ENCODE measurements at places on chromosomes 12 and 14.

DNA sequence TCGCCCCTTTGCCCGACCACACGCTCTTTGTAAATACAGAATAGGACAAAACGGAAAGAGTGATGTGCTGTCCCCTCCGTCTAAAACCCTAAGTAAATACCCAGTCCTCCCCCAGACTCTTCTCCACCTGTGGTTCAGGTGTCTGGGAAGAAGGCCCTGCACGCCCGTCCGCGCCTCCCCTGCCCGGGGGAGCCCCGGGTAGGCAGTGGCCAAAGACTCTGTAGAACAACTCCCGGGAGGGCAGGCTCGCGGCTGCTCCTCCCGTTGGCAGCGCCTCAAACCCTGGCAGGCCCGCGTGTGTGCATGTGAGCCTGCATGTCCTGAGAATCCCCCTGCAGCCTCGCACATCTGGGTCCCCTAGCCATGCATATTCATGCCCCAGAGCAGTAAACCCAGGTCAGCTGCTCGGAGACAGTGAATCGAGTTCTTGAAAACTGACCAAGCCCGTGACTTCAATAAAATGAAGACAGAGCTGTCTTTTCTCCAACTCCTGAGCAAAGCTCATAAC, 165.8 kb downstream of the MON2 start:
- peak; percentile 55 for DNase-seq

GRCh38 chr12:26108915-26109314, 15.9 kb downstream of the BHLHE41 start:
- DNase-seq: no peak

DNA sequence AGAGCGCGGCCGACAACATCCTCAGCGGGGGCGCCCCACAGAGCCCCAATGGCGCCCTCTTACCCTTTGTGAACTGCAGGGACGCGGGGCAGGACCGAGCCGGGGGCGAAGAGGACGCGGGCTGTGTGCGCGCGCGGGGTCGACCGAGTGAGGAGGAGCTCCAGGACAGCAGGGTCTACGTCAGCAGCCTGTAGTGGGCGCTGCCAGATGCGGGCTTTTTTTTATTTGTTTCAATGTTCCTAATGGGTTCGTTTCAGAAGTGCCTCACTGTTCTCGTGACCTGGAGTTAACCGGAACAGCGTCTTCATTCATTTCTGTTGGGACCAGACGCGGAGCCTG, 103.8 kb upstream of the FKBP4 start:
- DNase-seq: peak; percentile 74

DNA sequence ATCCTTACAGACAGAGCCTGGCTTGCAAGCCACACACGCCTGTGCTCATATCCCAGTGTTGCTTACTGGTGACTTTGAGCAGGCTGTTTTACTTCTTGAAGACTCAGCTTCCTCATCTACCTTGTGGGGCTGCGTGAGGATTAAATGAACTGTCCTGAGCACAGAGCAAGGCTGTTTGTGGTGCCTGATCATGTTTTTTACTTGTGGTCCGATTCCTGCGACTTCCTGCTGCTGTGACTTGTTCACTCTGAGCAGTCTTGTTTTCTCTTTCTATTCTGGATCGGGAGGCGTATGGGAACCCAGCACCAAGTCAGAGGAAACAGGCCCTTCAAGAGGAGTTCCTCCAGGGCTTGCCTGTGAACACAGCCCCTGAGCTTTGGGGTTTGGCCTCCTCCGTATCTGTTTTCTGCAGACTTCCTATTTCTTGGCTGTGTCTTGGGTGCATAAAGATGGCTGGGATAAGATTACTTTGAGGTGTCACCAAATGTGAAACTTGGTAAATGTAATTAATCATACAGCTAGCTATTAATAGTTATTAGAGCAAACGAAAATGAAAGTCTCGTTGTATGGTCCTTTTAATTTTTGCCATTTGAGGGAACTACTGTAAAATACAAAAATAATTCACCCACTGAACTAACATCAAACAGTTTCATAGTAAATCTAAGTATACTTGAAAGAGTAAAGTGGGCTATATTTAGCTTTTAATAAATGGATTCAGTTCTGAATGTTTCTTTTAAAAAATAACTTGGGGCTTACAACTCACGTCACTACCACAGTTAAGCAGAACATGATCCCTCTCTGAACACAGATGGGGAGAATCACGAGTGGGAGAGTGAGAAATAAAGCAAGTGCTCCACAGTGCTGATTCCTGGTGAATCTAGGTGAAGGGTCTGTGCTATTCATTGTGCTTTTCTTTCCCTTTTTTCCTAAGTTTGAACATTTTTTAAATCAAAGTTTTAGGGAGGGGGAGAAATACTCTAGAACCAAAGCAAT, 251.5 kb downstream of the FOXN3 start:
- DNase-seq: no peak

DNA sequence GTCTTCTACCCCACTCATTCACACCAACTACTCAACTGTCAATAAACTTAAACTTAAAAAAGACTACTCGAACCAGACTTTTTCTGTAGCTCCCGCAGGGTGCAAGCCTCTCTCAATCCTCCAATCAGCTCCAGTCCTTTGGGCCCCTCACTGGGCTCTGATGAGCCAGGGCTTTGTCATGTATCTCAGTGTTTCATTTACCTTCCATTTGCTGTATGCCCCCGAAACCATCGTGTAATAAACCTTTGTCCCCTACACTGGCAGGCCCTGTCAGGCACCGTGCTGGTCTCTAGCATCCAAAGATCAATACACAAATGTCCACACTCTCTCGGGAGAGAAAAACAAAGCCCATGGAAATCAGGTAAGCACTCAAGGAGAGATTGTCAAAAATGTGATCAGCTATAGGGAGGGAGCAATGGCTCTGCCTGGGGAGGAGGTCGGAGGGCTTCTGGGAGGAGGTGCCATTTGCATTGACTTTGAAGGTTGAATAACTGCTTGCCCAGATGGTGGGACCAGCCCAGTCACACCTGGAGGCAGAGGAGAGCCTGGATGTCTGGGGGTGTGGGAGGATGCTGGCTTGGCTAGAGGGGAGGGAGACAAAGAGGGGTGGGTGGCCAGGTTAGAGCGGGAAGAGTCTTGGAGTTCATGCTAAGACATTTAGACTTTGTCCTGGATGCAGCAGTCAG, 42.1 kb upstream of the DICER1 start:
- no peak for DNase-seq

DNA sequence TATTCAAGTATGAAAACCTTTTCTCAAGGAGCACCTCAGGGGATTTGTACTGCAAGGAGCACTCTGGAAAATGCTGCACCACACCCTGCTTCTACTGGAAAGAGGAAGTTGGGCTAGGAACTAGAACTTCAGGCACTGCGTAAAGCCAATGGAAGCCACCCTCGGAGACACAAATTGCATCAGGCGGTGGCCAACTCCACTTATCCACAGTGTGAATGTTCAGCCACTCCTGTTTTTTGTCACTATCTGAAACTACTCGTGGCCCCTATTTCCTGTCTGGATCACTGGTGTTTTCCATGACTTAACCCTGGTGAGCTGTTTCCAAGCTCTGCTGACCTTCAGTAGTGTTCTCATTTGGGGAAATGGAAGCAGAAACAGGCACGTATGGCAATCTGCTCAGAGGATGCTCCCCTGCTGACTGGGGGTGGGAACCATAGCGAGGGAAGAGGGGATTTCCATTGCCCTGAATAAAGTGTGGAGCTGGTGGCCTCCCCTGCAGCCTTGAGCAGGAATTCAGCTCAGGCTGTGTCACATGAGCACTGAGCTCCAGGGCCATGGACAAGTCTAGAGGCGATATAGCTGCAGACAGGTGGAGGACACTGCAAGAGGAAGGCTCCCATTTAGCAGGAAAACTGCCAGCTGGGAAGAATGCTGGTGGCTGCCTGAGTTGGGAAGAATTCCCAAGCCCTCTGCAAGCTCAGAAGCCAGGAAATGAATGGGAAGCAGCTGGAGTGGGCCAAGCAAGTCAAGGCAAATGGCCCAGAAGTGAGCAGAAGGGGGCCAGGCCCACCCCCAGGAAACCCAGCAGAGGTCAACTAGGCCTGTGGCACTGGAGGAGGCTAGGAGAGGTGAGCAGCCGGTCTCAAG, 50.5 kb upstream of the RAP1B start:
- DNase-seq: no peak

GRCh38 chr12:8499616-8500015, 13.7 kb upstream of the CLEC4D start:
- no peak for DNase-seq

GRCh38 chr14:71358209-71358931, 451.1 kb downstream of the PCNX1 start:
- no peak for DNase-seq

DNA sequence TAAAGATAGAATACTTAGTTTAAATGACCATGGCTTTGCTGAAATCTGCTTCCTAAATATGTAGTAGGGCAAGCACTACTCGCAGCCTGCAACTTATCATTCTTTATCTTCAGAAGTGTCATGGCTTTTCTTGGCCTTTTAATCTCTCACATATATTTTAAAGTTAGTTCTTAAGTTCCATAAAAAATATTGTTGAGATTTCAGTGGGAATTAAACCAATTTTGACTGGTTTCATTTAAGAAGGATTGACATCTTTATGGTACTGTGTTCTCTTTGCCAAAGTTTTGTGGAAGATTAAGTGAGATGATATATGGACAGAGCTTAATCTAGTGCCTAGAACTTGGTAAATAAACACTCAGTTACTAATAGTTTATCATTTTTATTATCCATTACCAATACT, 56.7 kb downstream of the KIAA0586 start:
- DNase-seq: peak; percentile 75

DNA sequence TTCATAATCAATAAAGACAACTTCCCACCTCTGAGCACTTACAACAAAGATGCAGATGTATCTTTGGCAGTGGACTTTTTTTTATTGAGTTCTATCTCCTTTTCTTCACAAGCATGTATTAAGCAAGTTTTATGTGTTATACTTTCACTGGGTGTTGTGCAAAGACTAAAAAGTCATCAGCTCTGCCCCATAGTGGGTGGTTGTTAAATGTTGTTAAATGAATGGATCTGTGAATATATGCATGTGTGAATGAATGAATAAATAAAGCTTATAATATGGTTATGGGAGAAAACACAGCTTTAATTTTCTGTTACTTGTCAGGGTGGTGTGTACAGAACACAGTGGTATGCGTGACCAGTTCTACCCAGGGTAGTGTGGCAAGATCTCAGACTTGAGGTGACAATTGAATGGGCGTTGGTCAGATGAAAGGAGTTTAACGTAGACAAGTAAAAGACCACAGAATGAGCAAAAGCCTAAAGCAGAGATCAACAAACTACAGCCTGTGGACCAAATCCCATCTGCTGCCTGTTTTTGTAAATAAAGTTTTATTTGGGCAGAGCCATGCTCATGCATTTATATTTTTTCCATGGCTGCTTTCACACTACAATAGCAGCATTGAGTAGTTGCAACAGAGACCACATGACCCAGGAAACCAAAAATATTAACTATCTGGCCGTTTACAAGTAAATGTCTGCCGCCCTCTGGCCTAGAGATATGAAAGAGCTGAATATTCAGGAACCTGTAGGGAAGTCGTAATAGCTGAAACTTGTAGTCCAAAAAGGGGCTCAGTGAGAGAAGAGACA, 207.4 kb upstream of the EEA1 start:
- no peak for DNase-seq

- DNase-seq: no peak
These were observed 16.2 kb downstream of the NT5DC3 start for GRCh38 chr12:103824845-103825244.

Measured in kidney (tissue), 22 donors.